ENCODE measurements at places on chromosomes 4 and X.

DNA sequence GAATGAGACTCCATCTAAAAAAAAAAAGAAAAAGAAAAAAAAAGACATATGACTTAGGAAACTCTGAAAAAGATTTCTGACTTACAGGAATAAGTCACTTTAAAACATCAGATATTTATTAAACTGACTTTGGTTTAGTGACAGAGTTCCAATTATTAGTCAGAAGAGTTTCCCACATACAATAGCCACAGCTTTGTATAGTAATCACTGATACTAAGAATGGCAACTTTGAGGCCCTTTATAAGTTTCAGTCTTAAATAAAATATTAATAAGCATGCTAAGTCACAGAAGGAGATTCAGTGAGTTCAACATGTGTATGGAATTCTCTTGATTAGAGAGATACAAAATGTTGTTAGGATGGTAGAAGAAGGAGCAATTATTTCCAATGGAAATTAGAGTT lies 652.3 kb upstream of the AMOT start:
- no peak for DNase-seq

- no peak for DNase-seq
These were observed 89.0 kb upstream of the BANK1 start for GRCh38 chr4:101701551-101701950.

- no peak for DNase-seq
These were observed 406.2 kb downstream of the ANKRD50 start for GRCh38 chr4:124306352-124306751.

DNA sequence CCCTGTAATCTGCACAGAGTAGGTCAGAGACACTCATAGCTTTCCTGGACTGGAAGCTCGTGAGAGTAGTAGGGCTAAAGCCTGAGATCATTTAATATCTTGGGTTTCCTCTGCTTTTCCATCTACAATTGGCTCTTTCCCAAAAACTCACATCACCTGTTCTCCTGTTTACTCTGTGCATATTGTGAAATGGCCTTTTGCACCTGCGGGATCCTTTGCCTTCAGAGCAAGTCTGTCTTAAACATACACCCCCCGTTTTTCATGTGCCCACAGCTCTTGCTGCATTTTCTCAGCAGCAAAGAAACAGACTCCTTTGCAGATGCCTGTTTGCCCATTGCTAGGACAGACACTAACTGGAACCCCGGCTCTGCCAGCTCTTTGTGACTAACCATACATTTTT lies 608.3 kb upstream of the PCDH10 start:
- DNase-seq = peak; percentile 38

GRCh38 chrX:24025741-24026403 lies 1.1 kb downstream of the KLHL15 start:
- no peak for DNase-seq

- DNase-seq = no peak
These were observed 1574.7 kb downstream of the STIM2 start for GRCh38 chr4:28435314-28435713.

DNA sequence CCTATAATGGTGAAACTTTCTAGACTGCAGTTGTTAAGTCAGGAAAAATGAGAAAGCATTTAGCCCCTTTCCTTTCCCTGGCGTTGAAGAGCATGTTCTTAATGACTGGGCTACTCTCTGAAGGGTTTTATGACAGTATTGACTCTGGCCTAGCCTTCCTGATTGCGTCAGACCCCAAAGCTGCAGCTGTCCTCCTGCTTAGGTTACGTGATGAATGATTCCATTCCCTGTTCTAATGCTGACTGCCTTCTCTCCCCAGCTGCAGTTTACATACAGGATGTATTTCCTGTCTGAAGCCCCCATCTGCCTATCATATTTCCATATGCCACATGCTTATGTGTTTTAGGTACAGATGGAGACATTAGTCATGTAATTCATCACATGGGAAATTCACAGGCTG lies 105.8 kb upstream of the EGFL6 start:
- no peak for DNase-seq

GRCh38 chr4:164023214-164023613 lies 528.7 kb downstream of the TMA16 start:
- DNase-seq = no peak

GRCh38 chr4:99848591-99849001 lies 32.0 kb downstream of the DAPP1 start:
- no peak for DNase-seq

DNA sequence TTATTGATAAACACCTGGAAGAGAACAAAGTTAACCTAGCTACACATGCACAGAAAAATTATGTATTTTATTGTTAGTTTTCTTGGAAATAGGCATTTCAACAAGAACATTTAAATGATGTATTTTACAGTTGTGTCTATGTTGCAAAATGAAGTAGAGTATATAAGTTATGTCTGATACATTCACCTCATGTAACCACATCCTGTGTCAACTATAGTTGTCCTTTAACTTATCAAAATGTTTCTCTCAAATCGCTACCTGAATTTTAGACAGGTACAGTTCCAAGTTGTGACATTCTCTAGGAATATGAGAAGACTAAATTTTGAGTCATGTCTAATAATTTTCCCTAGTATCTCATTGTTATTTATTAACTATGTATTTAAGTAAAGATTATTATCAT lies 27.2 kb upstream of the TNIP3 start:
- no peak for DNase-seq

GRCh38 chr4:107098401-107098800 lies 62.3 kb upstream of the DKK2 start:
- no peak for DNase-seq

DNA sequence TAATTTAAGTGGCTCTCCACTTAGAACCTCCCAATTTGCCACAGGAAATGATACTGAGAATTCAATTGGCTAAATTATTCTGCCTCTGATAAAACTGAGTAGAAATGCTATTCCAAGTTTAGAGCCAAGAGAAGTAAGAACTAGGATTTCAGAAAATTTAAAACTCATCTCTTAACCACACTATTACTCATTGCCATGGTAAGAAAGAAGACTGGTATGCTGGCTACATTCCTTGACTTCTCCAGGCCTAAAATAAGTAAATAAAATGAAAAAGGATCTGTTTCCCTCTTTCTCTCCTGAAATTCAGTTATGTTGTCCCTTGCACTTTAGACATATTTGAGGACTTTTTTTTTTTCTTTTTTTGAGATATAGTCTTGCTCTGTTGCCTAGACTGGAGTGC lies 23.3 kb downstream of the ZNF280C start:
- DNase-seq = no peak

DNA sequence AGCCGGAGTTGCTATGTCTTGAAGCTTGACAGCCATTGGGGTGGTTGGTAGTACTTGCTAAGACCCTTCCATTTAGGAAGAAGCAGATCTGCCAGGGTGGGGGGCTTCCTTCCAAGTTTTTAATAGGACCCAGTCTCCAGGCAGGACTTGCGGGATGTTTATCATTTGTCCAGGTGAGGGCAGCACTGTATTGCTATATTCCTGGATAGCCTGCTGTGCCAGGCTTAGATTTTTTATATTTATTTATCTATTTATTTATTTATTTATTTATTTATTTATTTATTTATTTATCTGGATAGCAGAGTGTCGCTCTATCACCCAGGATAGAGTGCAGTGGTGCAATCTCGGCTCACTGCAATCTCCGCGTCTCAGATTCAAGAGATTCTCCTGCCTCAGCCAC lies 87.4 kb upstream of the CT45A1 start:
- DNase-seq = no peak

- DNase-seq = no peak
These were observed 202.1 kb downstream of the OR13H1 start for GRCh38 chrX:131745942-131746489.

GRCh38 chr4:90837241-90837640 lies 710.0 kb downstream of the CCSER1 start:
- DNase-seq = no peak

GRCh38 chrX:131271274-131271673 lies 17.8 kb downstream of the IGSF1 start:
- DNase-seq = no peak

DNA sequence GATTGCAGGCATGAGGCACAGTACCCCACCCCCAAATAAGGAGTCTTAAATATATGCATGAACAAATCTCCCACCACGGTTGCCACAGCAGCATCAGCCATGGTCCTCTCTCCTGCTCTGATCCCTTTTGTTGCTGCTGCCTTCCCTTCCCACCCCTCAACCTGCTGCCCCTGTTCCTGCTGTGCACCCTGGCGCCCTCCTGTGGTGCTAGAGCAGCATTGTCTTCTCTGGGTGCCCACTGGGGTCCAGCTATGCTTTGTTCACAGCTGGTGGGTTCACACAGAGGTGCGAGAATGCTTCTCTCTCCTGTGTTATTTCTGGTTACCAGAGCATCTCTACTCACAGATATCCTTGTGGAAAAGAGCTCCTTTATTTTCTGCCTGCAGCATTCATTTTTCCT lies 116.2 kb downstream of the GATB start:
- no peak for DNase-seq

DNA sequence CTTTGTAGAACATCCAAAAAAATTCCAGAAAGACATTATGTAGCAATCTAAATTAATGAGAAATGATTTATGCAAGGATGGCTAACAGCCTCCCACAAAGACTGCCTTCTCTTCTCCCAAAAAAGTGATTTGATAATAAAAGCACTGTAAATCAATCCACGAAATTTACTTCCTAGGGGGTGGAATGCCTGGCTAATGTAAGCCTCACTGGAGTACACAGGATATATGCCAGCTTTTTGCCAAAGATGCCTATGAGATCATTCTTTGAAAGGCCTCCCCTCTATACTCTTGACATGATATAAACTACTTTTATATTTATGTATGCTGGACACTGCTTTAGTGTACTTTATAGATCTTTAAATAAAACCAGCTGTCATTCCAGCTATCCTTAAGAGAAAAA lies 211.1 kb downstream of the ADAMTS3 start:
- DNase-seq = no peak

- no peak for DNase-seq
These were observed 20.0 kb upstream of the SLAIN2 start for GRCh38 chr4:48321312-48321711.

GRCh38 chr4:13912436-13912925 lies 285.0 kb upstream of the BOD1L1 start:
- DNase-seq = no peak

DNA sequence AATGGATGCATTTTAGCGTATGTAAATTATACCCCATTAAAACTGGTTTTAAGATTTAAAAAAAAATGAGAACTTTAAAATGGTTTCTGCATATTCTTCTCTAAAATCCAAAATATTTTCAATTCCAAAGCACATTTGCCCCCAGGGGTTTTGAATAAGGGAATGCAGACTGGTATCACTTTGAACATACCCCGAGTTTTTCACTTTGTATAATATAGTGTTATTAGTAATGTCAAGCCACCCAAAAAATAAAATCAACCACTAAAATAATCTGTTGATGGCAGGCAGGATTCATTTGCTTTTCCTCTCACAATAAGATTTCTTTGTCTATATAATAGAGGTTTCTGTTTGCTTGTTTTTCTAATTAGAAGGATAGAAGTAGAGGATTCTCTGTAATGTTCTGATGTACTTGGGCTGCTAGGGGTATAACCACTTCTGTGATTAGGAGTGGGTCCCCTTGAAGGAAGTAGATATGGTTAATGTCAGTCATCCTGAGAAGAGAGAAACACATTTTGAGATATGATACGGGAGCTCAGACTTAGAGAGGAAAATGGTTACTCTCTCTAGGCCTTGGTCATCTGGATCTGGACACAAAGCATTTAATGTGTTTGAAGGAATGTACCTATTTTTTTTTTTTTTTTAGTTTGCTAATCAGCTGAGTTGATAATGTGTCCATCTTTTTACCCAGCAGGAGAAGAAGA lies 9.3 kb upstream of the LIN54 start:
- DNase-seq = no peak

- no peak for DNase-seq
These were observed 27.6 kb downstream of the MORF4L2 start for GRCh38 chrX:103658681-103659433.

GRCh38 chr4:98662626-98663225 lies 4.3 kb upstream of the TSPAN5 start:
- no peak for DNase-seq

- DNase-seq = no peak
These were observed 92.6 kb downstream of the BLTP1 start for GRCh38 chr4:122244764-122245163.

DNA sequence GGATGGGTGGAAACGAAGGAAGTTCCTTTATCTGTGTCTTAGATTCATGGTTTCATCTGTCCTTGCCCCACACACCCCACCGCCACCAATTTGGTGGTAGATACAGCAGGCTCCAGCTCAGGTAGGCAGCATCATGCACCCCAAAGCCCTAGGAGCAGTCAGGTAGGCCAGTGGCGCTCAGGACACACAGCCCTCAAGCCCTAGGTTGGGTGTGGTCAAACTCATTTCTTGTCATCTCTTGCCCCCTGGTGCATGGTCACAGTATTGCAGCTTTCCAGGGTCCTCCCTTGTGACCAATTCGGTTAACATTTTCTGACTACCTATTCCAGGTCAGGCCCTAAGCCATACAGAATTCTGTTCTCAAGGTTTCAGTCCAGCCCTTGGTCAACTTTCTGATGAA lies 14.5 kb upstream of the PRRG3 start:
- no peak for DNase-seq

DNA sequence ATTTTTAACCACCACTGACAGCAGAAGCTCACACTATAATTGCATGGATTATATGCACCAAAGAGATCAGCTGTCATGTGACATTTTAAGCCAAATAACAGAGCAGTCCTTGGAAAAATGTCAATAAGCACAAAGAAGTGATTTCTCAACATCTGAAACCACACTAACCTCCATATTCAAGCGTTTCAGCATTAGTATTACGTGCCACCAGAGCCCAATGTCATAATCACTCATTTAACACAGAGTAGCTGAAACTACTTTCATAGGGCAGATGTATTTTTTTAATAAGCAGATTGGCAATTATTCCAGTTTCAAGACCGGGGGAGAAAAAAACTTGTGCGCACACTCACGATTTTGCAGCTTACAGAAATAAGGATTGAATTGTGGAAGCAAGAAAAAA lies 76.6 kb downstream of the SH3KBP1 start:
- no peak for DNase-seq

- DNase-seq = no peak
These were observed 107.7 kb upstream of the RPS6KA3 start for GRCh38 chrX:20374450-20374849.

DNA sequence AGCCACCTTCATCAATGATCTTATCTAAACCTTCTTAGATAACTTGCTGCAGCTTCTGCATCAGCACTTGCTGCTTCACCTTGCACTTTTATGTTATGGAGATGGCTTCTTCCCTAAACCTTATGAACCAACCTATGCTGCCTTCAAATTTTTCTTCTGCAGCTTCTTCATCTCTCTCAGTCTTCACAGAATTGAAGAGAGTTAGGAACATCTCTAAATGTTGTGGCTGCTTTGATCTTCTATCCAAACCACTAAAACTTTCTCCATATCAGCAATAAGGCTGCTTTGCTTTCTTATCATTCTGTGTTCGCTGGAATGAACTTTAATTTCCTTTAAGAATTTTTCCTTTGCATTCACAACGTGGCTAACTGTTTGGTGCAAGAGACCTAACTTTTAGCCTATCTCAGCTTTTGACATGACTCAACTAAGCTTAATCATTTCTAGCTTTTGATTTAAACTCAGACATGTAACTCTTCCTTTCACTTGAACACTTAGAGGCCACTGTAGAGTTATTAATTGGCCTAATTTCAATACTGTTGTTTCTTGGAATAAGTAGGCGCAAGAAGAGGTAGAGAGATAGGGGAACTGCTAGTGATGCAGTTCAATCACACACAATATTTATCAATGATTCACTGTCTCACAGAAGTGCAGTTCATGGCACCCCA lies 36.1 kb upstream of the CORIN start:
- DNase-seq = no peak

All from posterior cingulate gyrus (tissue), 11 donors.